HCT116 (cell line): ENCODE measurements at places on chromosomes 13 and 19. TPM values are rescaled to one million over a fixed set of nuclear protein-coding genes. Genes with fewer than 3 reads are reported as not detected.

The LIN7B gene
- 7.2 TPM for total RNA-seq

The PCID2 gene
- total RNA-seq: 73.3 TPM

The C19orf73 gene
- total RNA-seq: 2.2 TPM

The CADM4 gene
- 28.7 TPM for total RNA-seq

The MAST1 gene
- 28.9 TPM for total RNA-seq

The MCOLN1 gene
- total RNA-seq: 19.1 TPM

The HSPBP1 gene
- 63.0 TPM for total RNA-seq

The MEIS3 gene
- 35.8 TPM for total RNA-seq

The SHISA7 gene
- total RNA-seq: not detected

The ATP4B gene
- total RNA-seq: not detected

The C19orf12 gene
- total RNA-seq: 10.0 TPM

The ZNF546 gene
- 0.64 TPM for total RNA-seq

The FXYD7 gene
- total RNA-seq: 0.71 TPM

The PEG3 gene
- total RNA-seq: 0.34 TPM

The PDS5B gene
- 26.5 TPM for total RNA-seq

The GPR183 gene
- 0.30 TPM for total RNA-seq

The GAPDHS gene
- not detected for total RNA-seq

The SYNGR4 gene
- total RNA-seq: 0.49 TPM

The APC2 gene
- 1.6 TPM for total RNA-seq

The METTL21C gene
- not detected for total RNA-seq

The CYP4F2 gene
- total RNA-seq: 1.1 TPM

The FGF9 gene
- 1.5 TPM for total RNA-seq

The IGFL2 gene
- total RNA-seq: not detected

The GTF3A gene
- total RNA-seq: 102 TPM

The ZIK1 gene
- not detected for total RNA-seq

The GRIN3B gene
- total RNA-seq: 0.69 TPM

The ZNF799 gene
- total RNA-seq: 3.6 TPM

The MYO16 gene
- total RNA-seq: 0.07 TPM

The ALOX5AP gene
- not detected for total RNA-seq

The TTC9B gene
- 1.7 TPM for total RNA-seq

The ZNF700 gene
- 9.3 TPM for total RNA-seq

The CYP2B6 gene
- total RNA-seq: 0.74 TPM

The PRSS57 gene
- not detected for total RNA-seq

The SRRM5 gene
- total RNA-seq: not detected

The CD70 gene
- 2.1 TPM for total RNA-seq

The TNNI3 gene
- 42.1 TPM for total RNA-seq

The GPR12 gene
- not detected for total RNA-seq

The TEX29 gene
- total RNA-seq: not detected

The TEX26 gene
- not detected for total RNA-seq

The THSD1 gene
- 0.76 TPM for total RNA-seq

The CEACAM8 gene
- not detected for total RNA-seq

The C1QTNF9 gene
- total RNA-seq: not detected

The KLK12 gene
- not detected for total RNA-seq

The RNF225 gene
- 1.2 TPM for total RNA-seq

The OR7D2 gene
- 0.07 TPM for total RNA-seq

The RFXAP gene
- total RNA-seq: 4.4 TPM

The ZNF527 gene
- 2.0 TPM for total RNA-seq

The ZNF728 gene
- total RNA-seq: not detected

The ZNF154 gene
- 0.10 TPM for total RNA-seq

The PDX1 gene
- total RNA-seq: 1.7 TPM

The IRGC gene
- not detected for total RNA-seq
